ENCODE measurements at places on chromosomes 3 and 15. TPM values are rescaled to one million over a fixed set of nuclear protein-coding genes. Genes with fewer than 3 reads are reported as not detected.

- DNase-seq = no peak
Observed at GRCh38 chr3:102038477-102039142, 189.3 kb downstream of the NFKBIZ start.

Gene DNAH1
- 9.4 TPM for total RNA-seq

DNA sequence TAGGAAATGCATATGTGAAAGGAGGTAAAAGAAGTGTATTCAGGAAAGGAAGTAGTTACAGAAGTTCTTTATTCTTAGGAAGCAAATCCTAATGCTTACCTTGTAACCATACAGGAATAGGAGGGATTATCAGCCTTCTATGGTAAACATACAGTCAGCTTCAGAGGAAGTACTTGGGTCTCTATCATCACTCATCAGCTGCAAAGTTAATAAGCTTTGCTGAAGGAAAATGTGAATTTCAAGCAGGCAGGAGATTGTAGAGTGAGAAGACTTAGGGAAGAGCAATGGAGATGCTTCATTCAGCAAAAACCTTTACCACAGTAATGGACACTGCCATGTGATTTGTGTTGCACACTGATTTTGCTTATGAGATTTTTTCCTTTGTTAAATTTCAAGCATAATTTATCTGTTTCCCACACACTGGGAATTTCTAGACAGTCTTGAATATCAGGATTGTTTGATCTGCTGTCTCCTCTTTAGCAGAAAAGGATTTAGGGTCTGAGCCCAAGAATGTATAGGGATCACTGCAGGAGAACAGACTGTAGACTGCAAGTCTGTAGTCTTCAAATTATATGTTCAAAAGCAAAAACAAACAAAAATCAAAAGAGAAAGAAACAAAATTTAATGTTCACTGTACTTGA lies 150.8 kb downstream of the ZNF609 start:
- no peak for DNase-seq

Gene RASGRP1
- total RNA-seq = 0.67 TPM

GRCh38 chr15:39625451-39625850 lies 44.6 kb downstream of the THBS1 start:
- DNase-seq = no peak

Gene TMEM207
- not detected for total RNA-seq

- DNase-seq = no peak
Observed at GRCh38 chr3:51388286-51389029, 2.6 kb upstream of the RBM15B start.

GRCh38 chr3:131819381-131820055 lies 215.3 kb downstream of the CPNE4 start:
- DNase-seq = no peak

- DNase-seq = no peak
Observed at GRCh38 chr15:69478259-69478781, 25.7 kb downstream of the RPLP1 start.

Gene AP3B2
- 0.86 TPM for total RNA-seq

GRCh38 chr3:39705351-39705900 lies 104.0 kb upstream of the MYRIP start:
- DNase-seq = no peak

- DNase-seq = no peak
Observed at GRCh38 chr3:1883534-1883933, 215.1 kb upstream of the CNTN4 start.

Gene NCBP2
- total RNA-seq = 44.6 TPM

- DNase-seq = no peak
Observed at GRCh38 chr15:72411544-72411943, 13.4 kb downstream of the TMEM202 start.

DNA sequence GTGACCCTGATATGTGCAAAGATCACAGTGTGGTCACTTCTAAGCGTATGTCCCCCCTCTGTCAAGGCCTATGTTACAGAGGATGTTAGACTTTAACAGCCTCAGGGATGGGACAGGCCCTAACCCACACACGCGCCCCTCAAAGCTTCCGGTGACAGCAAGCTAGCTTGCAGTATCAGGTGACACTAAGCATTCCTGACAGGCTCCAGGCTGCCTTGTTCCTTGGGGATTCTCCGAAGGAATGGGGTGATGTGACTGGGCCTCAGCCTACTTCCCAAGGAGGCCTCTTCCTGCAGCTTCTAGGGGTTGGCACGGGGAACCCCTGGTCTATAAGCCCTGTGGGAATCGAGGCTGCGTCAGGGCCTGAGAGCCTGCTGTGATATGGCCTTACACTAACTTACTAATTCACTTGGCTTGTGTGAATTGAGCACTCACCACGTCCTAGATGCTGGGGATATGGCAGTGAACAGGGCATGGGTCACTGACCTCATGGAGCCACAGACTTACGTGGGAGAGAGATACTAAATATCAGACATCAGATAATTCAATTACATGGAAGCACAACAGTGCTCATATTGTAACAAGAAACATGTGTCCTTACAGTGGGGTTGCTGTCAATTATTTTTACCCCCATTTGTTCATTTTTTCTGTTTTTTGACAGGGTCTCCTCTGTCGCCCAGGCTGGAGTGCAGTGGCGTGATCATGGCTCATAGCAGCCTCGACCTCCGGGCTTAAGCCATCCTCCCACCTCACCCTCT lies 11.4 kb upstream of the SPTBN5 start:
- DNase-seq = no peak

DNA sequence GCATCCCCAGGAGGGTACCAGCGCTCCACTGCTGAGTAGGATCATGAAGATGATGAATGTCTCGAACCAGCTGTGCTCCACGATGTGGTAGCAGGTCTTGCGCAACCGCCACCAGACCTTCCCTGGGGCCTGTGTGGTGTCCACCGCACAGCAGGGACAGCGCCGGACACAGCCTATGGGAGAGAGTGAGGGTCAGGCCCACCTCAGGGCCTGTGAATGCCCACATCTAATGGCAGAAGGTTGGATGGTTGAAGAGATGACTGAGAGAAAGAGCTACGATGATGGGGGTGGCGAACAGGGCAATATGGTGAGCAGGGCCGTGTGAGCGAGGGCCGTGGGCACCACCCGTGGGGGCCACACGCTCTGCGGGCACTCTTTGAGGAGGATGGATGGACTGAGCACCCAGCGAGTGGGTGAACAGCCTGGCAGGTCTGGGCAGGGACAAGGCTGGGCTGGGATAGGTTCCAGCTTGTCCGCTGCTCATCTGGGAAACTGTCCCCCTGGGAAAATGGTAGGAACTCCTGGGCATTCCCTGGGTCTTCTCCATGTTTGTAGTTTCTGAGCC lies 74.1 kb downstream of the SCN5A start:
- no peak for DNase-seq

GRCh38 chr15:33860754-33861153 lies 107.5 kb upstream of the CHRM5 start:
- DNase-seq = no peak

DNA sequence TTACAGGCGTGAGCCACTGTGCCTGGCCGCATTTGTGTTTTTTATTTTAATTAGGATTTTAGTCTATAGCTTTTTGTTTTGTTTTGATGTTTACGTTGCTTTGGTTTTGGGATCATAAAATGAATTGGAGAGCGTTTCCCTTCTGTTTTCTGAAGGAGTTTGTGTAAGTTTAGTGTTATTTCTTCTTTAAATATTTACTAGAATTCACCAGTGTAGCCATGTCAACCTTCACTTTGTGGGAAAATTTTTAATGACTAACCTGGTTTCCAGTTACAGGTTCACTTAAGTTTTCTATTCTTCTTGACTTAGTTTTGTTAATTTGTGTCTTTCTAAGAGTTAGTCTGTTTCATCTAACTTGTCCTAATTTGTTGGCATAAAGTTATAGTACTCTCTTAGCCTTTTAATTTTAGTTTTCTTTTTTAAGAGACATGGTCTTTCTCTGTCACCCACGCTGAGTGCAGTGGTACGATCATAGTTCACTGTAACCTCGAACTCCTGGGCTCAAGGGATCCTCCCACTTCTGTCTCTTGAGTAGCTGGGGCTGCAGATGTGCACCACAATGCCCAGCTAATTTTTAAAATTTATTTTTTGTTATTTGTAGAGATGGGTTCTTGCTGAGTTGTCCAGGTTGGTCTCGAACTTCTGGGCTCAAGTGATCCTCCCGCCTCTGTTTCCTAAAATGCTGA lies 61.0 kb downstream of the CHD2 start:
- DNase-seq = no peak

Gene PLXNA1
- total RNA-seq = 31.7 TPM

DNA sequence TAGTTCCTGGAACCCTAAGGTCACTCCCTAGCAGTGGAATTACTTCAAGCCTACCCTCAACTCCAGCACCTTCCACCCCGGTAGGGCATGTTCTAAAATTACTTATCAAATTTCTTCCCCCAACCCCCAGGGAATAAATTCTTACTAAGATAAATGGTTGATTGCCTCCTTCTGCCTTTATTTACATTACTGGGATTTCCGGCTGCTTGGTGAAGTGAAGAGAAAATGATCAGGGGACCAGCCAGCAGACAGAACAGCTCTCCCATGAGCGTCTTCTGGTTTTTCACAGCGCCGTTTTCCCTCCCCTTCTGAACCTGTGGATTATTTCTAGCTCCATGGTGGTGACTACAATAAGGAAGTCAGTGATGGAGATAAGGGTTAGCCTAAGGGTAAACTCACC lies 521.5 kb upstream of the PPP2R3A start:
- no peak for DNase-seq

GRCh38 chr3:171806200-171807128 lies 3.8 kb downstream of the PLD1 start:
- DNase-seq = no peak

- no peak for DNase-seq
Observed at GRCh38 chr3:120192159-120192558, 92.9 kb downstream of the GPR156 start.

DNA sequence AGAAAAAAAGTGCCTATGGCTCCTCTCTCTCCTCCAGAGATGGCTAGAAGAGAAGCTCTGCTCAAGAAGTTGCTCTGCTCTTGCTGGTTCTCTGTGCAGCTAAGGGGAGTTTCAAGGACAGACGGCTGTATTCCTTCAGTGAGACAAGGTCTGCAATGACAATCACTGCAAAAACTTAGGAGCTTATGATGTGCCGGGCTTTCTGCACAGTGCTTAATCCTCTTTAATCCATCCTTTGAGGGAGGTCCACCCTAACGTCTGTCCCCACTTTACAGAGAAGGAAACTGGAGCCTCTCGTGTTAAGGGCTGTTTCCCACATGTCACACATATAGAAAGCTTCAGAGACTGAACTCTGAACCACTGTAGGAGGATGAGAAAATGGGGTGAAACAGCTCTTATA lies 260.6 kb downstream of the MEX3B start:
- no peak for DNase-seq

DNA sequence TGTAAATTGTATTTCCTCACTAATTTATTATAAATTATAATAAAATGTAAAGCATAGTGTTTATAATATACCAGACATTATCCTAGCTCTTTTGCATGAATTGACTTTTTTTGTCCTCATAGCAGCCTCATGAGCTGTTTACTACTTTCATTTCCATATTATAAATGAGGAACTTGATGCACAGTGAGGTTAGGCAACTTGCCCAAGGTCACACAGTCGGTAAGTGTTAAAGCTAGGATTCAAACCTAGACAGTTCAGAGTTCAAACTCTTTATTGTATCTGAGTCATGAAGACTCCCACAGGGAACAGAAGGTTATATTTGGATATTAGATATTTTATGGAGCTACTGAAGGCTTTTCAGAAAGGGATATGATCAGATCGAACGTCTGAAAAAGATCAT lies 322.2 kb upstream of the SATB1 start:
- DNase-seq = no peak

DNA sequence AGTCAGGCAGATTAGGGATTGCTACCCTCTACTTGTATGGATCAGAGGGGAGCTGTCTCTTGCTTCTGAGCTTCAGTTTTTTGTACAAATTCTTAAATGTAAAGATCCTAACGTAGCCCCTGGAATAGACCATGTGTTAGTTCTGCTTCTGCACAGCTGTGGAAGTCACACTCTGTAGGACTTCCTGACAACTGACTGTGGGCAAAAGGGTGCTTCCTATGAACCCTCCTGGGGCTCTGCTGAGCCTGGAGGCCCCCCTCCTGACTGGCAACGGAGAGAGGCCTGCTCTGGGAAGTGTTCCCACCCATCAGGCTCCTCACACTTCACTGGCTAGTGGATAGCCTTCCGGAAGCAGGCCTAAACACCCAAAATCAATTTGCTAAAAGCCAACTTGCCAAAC lies 131.0 kb downstream of the RPLP1 start:
- DNase-seq = peak; percentile 69

Gene CSPG4
- 134 TPM for total RNA-seq

Gene USP3
- 40.3 TPM for total RNA-seq

Gene LYZL4
- total RNA-seq = not detected

Gene NR2E3
- total RNA-seq = not detected

GRCh38 chr15:38215707-38216106 lies 36.9 kb upstream of the SPRED1 start:
- DNase-seq = no peak

DNA sequence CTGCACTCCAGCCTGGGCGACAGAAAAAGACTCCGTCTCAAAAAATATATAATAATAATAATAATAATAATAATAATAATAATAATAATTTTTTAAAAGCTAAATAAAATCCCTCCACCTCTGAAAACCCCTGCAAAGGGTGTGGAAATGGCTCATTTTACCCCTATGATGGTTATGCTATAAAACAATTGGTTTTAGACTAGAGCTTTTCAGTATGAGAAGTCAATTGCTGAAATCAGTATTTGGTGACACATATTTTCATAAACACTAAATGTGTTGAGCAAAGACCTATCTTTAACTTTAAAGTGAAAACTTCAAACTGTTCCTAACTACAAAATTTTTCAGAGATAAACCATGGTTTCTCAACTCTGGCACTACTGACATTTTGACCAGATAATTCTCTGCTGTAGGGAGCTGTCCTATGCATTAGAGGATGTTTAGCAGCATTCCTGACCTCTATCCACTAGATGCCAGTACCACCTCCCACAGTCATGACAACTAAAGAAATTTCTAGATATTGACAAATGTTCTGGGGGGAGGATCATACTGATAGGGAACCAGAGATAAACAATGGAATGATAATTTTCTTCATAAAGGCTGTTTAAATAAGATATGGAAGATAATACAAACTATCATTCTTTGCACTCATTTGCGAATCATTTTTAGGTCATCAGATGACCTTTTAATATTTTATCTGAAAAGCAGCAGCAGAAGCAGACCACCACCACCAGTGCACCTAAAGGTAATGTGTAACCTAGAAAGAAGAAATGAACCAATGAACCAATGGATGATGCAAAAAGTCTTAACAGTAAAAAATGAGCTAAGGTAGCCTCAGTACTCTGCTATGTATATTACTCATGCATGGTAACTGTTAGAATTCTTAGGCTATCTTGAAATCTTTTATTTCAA lies 13.8 kb downstream of the PTPN9 start:
- no peak for DNase-seq

Gene SLCO2A1
- total RNA-seq = 87.8 TPM

GRCh38 chr15:83435782-83436181 lies 11.4 kb upstream of the SH3GL3 start:
- DNase-seq = no peak

- no peak for DNase-seq
Observed at GRCh38 chr3:82707035-82707434, 945.6 kb upstream of the GBE1 start.

GRCh38 chr3:138912237-138912636 lies 34.7 kb downstream of the FOXL2 start:
- DNase-seq = no peak

Gene HPS3
- total RNA-seq = 16.3 TPM

Gene GUCA1C
- total RNA-seq = not detected

Gene SPATA12
- not detected for total RNA-seq

GRCh38 chr3:4908433-4909156 lies 70.6 kb upstream of the BHLHE40 start:
- DNase-seq = no peak

Gene FGF7
- total RNA-seq = 125 TPM

Gene UROC1
- not detected for total RNA-seq

All from posterior vena cava (tissue), 2 donors.